ENCODE measurements at places on chromosomes 12 and 14.

- DNase-seq, result no peak
Measured at GRCh38 chr12:123828120-123828519, 66.0 kb downstream of the DNAH10 start.

- DNase-seq, result peak; percentile 11
Measured at GRCh38 chr12:24482882-24483604, 465.9 kb downstream of the BCAT1 start.

GRCh38 chr14:105471823-105472485, 2.7 kb upstream of the CRIP2 start:
- DNase-seq, result no peak

DNA sequence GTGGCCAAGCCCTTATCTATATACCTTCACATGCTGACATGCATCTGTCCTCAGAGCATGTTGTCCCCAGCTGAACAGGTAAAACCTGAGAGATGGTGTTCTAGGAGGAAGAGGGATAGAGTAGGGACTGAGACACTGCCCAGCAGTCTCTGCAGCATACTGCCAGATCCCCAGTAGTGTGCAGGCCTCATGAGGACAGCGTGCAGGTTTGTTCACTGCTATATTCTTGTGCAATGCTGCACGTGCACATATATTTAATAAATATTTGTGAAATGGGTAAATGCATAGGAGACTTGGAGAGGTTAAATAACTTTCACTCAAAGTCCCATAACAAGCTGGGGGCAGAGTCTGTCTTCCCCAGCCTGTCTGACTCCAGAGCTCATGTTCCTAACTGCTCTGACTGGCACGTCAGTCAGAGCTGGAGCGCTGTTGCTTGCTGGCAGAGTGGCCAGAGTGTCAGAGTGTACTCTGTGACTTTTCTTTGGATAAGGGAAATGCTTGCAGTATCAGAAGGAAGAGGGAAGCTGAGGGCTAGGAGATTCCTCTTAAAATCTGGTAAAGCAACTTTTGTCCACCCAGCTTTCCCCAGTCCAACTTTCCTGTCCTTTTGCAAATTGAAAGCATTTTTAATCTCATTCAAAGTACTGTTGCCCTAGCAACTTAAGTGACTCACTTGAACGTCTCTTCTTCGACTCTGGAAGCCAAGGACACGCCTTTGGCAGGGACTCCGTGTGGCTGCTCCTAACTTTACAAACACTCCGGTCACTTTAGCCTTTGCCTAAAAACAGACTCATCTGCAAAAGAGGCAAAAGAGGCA, 14.9 kb upstream of the POLR3B start:
- DNase-seq, result peak; percentile 90

DNA sequence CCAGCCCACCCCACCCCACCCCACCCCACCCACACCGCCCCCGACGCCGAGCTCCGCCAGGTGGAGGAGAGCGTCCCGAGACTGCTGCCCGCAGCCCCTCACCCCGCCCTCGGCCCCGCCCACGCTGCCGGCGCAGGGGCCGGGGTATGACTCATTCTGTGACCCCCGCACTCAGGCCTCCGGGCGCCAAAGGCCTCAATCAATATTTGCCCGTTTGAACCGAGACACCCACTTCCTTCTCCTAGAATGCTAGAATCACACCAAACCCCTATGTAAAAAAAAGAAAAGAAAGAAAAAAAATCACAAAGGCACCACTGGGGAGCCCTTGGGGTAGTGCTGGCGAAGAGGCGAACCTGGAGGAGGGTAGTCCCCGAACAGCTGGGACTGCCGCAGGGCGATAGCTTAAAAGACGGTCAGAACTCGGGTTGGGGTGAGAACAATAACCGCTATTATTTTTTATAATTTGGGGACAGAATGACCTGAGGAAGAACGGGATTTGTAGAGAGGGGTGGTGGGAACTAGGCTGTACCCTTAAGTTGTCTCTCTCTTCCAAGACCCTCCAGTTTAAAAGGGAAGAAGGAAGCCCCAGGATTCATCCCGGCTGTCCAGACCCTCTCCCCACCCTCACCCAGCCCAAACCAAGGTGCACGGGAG, 894 bp downstream of the KRT8 start:
- DNase-seq, result no peak

DNA sequence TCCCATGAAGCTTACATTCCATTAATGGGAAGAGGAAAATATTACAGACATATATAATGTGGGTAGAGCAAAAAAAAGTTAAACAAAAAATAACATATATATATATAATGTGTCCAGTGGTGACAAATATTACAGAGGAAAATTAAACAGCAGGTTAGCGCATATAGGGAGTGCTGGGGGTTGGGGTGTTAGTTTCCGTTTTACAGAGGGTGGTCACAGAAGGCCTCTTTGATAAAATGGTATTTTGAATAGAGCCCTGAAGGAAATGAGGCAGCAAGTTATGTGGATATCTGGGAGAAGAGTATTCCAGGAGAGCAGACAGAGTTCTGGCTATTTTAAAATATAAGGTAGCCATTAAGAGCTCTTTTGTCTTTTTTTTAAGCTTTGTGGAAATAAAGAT, 73.2 kb downstream of the DCAF5 start:
- no peak for DNase-seq

- no peak for DNase-seq
Measured at GRCh38 chr12:79200176-79200575, 335.6 kb downstream of the SYT1 start.

GRCh38 chr12:115574826-115575225, 702.7 kb downstream of the MED13L start:
- DNase-seq, result no peak

DNA sequence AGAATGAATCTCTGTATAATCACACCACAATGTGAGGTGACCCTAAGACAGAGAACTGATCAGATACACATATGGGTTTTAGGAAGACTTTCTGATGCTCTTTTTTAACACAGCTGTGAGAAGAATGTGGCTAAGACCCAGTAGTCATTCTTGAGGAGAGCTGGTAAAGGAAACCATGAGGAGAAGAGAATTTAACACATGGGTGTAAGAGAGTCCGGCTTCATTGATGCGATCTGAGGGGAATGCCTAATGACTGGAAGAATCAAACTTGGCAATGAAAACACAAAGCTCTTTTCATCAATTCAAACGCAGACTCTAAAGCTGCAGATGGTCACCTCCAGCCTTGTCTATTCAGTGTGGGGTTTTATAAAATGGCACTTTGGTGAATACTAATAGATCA, 79.3 kb downstream of the FOXA1 start:
- no peak for DNase-seq

Data from fibroblast of gingiva (primary cell).